ENCODE measurements at places on chromosomes 2 and 18.

GRCh38 chr2:40361478-40361877 lies 90.4 kb downstream of the SLC8A1 start:
- DNase-seq, result no peak

DNA sequence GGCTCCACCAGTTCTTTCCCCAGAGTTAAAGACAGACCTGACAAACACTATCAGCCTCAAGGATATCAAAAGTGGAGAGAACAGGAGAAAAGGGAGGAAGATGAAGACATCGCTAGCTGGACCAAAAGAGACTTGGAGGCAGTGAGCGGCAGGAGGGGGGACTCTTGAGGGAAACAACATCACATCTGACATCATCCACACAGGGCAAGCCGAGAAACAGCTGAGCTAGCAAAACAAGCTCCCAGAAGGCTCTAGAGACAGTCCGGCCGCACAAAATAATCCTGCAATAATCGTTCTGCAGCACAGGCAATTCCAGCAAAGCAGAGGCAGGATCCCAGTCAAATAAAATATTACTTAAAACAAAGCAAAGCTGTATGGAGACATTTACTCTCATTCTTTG lies 239.8 kb downstream of the EN1 start:
- DNase-seq, result no peak

DNA sequence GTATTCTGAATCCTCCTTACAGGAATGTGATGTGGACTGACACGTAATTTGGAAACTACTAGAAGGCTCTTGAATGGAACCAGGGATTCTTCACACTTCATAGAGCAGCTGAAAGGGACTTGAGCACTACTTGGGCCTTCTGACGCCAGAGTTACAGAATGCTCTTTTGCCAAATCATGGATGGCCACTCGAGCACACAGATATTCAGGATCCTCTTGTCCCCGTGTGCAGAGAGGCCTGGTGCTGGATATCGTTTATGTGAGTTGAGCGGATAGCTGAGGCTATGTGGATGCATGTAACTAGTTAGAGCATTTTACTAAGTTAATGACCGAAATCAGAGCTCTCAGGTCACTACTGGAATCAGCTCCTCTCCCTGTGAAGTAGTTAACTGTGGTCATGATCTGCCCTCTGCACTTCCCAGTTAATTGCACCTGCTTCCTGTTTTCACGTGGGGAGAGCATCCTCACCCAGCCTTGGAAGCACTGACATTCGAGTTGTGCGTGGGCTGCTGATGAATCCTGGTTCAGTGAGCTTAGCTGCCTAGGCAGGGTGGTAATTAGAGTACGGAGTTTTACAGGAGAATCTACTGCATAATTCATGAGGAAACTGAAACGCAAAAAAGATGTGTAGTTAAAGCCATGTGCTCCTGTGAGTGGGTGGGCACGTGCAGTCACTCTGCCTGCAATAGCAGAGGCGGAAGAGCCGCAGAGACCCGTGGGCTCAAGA lies 5.2 kb upstream of the TPO start:
- no peak for DNase-seq

DNA sequence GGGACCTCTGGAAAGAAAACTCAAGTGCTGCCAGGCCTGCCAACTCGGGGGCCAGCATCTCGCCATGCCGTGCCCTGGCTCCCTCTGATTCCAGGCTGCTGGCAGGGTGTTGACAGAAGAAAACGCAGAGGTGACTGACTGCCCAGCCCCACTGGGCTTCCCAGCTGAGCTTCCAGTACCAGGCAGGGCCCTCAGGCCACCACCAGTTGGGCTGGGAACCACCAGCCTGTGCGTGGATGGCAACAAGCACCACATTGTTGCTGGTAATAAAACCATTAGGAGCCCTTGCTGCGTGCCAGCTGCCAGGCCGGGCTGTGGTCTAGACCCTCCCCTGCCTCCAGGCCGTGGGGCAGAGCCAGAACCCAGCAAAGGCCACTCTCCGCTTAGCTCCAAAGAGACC lies 9.2 kb downstream of the DNMT3A start:
- DNase-seq, result no peak

- DNase-seq, result no peak
Measured at GRCh38 chr18:48080546-48080945, 150.1 kb upstream of the SMAD2 start.

DNA sequence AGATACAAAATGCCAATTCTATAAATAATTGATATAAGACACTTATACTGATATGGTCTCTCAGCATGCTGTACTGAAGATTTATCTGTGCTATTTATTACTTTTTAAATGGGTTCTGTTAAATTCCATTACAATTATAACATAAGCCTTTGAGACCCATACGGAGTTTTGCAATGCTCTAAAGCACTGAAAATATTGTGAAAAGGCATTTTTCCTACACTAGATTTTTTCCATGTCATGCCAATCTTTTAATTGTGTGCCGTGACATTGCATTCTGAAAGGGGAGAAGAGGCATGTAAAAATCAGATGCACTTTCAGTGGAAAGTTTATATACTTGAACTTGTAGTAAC lies 46.5 kb downstream of the EFEMP1 start:
- no peak for DNase-seq

- DNase-seq, result no peak
Measured at GRCh38 chr2:47339745-47340541, 63.0 kb upstream of the MSH2 start.

DNA sequence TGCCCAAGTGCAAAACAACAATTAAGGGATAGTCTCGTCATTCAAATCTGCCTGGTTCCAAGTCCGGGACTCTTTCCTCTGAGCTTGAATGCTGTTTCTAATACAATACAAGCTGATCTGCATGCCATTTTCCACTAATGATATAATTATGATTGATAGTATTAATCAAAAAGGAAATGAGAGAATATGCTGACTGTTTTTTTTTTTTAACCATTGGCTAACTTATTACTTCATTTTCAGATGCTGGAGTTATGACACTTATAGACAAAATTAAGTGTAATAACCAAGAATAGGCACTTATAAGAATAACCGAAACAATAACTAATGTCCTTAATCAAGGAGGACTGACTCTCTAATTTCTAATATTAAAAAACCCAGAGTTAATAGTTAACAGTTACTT lies 343.6 kb downstream of the LPIN1 start:
- no peak for DNase-seq

GRCh38 chr2:67985586-67985985 lies 77.2 kb downstream of the C1D start:
- DNase-seq, result no peak

DNA sequence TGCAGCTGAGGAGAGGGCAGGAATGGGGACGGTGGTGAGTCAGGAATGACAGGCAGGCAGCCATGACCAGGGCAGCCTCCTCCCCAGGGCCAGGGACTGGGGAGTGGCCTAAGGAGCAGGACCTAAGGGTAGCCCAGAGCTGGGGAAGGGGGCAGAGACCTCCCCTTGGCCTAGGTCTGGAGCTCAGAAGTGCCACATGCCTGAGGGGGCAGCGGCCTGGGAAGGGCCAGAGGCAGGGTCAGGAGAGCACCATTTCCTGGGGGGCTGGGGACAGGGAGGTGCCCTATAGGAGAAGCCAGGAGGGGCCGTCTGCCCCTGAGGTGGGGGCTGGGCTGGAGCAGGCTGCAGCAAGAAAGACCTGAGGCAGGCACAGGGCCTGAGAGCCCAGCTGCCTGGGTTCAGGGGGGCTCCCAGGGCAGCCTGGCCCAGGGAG lies 20.9 kb downstream of the CFLAR start:
- DNase-seq, result no peak
